Activated naive CD4-positive, alpha-beta T cell treated with anti-CD3 and anti-CD28 coated beads, Interleukin-2, amount 50 U/mL, for 72 hours (primary cell): ENCODE measurements at places on chromosomes 2 and 18.

DNA sequence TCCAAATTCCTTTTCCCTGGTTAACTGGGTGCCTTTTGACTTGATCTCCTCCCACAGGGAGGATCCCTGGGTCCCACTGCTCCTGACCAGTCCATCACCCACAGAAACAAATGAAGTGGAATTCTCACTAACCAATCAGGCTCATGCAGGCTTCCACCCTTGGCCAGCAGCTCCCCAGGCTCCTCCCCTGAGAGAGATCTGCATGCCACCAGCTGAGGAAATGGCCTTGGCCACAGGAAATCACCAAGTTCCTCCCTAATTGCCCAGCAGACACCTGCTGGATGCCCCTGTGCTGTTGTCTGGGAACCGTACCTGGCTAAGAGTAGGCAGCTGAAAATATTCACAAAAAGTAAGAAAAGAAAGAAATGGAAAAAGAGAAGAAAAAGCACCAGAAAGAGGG, 207.4 kb downstream of the NCK2 start:
- no peak for DNase-seq

GRCh38 chr2:72780477-72780876, 45.4 kb downstream of the EXOC6B start:
- DNase-seq = no peak

DNA sequence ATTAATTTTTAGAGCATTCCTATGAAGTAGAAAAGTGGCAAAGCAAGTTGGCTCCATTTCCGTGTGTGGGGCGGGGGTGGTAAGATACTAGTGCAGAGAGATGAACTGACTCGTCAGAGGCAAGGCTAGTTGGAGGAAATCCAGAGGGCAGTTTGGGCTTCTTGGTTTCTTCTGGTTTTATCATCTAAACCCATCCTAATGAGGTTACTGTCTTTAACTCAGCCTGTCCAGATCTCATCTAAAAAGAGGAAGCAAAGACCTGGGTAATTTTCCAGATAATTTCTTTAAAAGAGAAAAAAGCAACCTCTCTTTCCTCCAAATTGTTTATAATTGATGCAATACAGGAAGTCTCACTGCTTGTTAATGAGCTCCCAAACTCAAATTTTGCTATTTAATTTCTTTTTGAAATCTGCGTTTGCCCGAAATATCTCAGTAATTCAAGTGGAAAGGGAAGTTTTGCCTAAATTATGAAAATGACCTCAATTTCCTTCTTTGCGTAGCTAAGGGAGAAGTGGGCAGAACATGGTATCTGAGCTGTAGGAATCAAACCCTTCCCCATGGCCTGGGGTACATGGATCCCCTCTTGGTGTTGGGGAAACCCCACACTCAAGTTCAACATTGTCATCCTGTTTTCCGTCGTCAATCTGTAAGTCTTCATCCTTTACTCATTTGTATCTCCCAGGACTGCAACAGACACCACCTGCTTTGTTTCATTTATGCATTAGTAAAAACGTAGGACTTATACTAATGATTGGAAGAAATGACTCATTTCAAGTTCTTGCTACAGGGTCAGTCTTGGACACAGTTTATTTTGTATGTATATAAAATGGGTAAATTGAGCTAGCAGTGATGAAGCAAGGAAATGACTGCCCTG, 89.1 kb upstream of the KLF7 start:
- DNase-seq = no peak

DNA sequence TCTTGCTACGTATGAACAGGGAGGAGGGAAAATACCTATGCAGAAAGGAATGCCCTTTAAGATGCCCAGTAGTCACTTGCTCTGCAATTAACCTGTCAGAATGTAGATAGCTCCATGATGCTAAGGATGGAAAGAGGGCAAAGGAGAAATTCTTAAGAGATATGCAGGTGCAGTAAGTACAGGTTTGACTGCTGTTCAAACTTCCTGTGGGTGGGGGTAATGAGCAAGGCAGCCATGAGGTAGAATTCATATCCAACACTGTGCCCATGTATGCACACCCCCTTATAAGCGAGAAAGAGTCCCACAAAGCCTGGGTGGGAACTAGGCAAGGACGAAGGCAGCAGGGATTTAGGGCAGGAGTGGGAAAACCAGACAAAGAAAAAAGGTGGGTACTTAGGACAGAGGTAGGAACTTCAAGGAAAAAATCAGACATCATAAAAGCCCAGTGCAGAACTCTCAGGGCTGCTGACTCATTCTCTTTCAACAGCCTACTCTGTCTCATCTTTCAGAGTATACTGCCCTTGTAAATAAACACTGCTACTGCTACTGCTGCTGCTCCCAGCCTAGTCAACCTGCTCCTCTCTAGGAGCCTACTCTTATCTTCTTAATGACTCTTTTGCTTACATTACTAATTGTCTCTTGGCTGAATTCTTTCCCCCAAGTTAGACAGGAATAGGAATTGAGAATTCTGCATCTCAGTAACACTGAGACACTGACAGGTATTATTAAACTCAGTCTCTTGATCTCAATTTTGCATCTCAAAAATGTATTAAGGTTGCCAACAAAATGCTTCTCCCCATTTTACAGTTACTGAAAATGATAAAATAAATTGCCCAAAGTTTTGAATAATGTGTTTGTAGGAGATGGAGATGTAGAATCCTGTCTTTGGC, 189.0 kb downstream of the PTH2R start:
- no peak for DNase-seq

GRCh38 chr2:46173636-46174250, 123.5 kb upstream of the EPAS1 start:
- DNase-seq = no peak

DNA sequence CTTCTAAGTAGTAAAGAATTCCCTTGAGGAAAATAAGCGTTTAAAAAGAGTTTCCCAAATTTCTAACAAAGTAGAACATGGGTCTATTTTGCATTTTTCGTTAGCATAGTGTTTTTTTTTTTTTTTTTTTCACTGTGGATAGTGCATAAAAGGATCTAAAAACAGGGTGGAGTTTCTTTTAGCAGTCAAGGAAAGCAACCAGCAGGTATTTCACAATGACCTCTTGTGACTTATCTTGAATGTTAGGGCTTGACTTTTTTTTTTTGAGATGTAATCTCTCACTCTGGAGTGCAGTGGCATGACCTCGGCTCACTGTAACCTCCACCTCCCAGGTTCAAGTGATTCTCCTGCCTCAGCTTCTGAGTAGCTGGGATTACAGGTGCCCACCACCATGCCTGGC, 14.9 kb upstream of the DGKD start:
- DNase-seq = no peak
